ENCODE measurements at places on chromosomes 6 and 20. TPM values are rescaled to one million over a fixed set of nuclear protein-coding genes. Genes with fewer than 3 reads are reported as not detected.

GRCh38 chr20:18390201-18390600 is 76.6 kb downstream of the DZANK1 start:
- H3K4me3 ChIP-seq, result no peak overlapping the region
- no peak for DNase-seq
- no peaks in the 10 kb centered on the region for H3K36me3 ChIP-seq
- H3K27ac ChIP-seq, result no peak overlapping the region
- no peaks in the 10 kb centered on the region for H3K4me1 ChIP-seq
- no peaks in the 10 kb centered on the region for H3K27me3 ChIP-seq

GRCh38 chr6:42460883-42461282 is 9.2 kb upstream of the TRERF1 start:
- H3K27ac ChIP-seq, result no peak overlapping the region
- no peaks in the 10 kb centered on the region for H3K4me1 ChIP-seq
- no peaks in the 10 kb centered on the region for H3K36me3 ChIP-seq
- DNase-seq, result no peak
- no peak overlapping the region for H3K4me3 ChIP-seq
- no peaks in the 10 kb centered on the region for H3K27me3 ChIP-seq

DNA sequence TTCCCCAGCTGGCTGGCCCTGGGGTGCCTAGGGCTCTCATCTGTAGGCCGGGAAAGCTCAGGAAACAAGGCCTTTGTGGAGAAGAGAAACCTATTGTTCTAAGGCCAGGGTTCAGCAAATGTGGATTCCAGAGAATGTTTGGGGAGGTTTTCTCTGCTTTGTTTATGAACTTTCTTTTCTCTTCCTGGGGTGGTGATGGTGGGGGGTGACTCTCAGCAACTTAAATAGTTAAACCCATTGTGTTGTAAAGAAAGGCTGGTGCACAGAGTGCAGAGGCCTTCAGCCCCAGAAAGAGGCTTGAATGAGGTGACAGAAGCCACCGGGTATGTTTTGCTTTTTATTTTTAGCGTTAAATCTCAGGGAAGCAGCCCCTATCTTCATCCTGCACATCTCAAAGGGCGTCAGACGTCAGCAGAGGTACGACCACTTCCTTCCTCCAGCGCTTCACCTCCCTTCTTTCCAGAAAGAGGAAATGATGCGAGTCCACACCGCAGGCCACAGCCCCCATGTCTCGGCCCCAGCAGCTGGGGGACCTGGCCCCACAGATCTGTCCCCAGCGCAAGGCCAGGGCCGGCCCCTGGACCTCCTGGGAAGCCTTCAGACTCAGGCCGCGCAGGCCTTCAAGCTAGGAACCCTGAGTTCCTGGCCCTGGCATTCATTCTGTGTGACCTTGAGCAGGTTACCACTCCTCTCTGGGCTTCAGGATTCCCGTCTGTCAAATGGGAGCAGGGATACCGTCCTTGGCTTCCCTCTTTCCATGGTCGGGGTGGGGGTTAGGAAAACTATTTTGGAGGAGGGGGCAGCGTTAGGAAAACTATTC is 605 bp upstream of the PPP1R16B start:
- DNase-seq, result peak; percentile 92
- no peaks in the 10 kb centered on the region for H3K36me3 ChIP-seq
- no peaks in the 10 kb centered on the region for H3K27me3 ChIP-seq
- peaks cover 44% of the 10 kb centered on the region for H3K4me1 ChIP-seq

RBCK1 gene
- total RNA-seq, result 90.5 TPM

DNA sequence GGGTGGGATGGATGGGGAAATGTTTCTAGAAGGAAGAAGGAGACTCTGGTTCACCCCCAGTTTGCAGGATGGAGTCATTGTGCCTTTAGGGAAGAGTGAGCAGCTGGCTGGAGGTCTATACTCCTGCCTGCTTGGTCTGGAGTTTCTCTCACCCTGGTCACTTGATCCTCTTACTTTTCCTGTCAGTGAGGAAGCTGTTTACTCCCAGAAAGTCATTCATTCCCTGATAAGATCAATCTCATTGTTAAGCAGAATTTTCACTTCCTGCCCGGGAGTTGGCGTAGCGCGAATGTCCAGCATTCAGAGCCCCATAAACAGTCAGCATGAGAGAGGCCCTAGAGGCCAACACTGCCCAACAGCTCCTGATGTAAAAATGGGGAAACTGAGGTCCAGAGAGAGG is 70.4 kb upstream of the SIRPA start:
- DNase-seq, result no peak
- H3K27me3 ChIP-seq, result no peaks in the 10 kb centered on the region
- no peaks in the 10 kb centered on the region for H3K36me3 ChIP-seq
- H3K4me1 ChIP-seq, result no peaks in the 10 kb centered on the region
- H3K4me3 ChIP-seq, result no peak overlapping the region
- no peak overlapping the region for H3K27ac ChIP-seq

DNA sequence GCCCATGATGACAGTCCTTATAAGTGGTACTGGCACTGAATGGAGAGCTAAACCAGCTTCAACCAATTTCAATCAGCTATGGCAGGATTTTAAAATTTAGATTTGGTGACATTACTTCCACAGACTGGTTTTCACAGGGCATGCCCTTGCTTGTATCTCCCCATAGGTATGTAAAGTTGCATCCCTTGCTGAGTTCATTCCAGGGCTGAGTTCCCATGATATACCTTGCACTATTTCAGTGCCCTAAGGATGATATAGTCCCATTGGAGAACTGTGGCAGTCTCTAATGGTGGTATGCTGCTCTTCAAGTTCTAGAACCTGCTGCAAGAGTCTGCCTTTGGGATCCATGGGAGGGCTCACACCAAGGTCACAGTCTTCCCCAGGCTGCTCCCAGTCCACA is 232.7 kb upstream of the MOCS1 start:
- no peaks in the 10 kb centered on the region for H3K4me1 ChIP-seq
- H3K36me3 ChIP-seq, result no peaks in the 10 kb centered on the region
- H3K27me3 ChIP-seq, result no peaks in the 10 kb centered on the region

MTFR2 gene
- total RNA-seq, result 21.7 TPM

GGT7 gene
- total RNA-seq, result 10.0 TPM

- H3K27me3 ChIP-seq, result no peaks in the 10 kb centered on the region
- no peak overlapping the region for H3K27ac ChIP-seq
- H3K4me3 ChIP-seq, result no peak overlapping the region
- H3K36me3 ChIP-seq, result no peaks in the 10 kb centered on the region
- no peaks in the 10 kb centered on the region for H3K4me1 ChIP-seq
These were observed 58.9 kb upstream of the SCP2D1 start for GRCh38 chr20:18754653-18755045.

GRCh38 chr6:89347825-89348224 is 4.7 kb downstream of the UBE2J1 start:
- no peak overlapping the region for H3K27ac ChIP-seq
- H3K4me3 ChIP-seq, result no peak overlapping the region
- H3K4me1 ChIP-seq, result peaks cover 40% of the 10 kb centered on the region
- H3K27me3 ChIP-seq, result no peaks in the 10 kb centered on the region

DNA sequence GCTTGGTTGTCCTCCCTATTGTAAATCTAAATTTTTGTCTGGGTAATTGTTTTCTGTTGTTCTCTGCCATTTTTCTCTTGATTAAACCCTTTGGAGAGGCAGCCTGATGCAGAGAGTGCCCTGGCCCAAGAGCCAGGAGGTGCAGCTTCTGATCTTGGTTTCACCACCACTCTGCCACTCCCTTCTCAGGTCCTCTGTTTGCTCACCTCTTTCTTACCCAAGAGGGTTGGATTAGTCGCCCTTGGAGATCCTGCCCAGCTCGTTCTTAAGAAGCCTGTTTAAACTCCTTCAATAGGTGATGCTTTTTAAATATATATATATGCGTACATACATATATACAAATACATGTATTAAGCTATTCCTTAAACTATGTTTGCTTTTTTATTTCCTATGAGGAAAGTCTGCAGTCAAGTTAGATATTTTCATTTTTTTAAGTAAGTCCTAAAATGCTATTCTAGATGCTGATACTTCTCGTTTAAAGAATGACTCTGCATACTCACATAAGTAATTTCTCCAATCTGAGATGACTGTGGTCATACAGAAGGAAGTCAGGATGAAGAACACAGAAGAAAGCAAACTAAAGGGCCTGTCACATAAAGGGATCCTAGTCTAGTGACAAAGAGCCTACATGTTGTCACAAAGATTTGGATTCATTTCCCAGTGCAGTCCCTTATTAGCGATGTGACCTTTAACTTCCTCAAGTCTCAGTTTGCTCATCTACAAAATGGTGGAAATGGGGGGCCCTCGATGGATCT is 19.9 kb downstream of the TPD52L1 start:
- H3K27me3 ChIP-seq, result no peaks in the 10 kb centered on the region
- no peaks in the 10 kb centered on the region for H3K36me3 ChIP-seq
- no peak overlapping the region for H3K4me3 ChIP-seq
- H3K4me1 ChIP-seq, result no peaks in the 10 kb centered on the region

ESR1 gene
- not detected for total RNA-seq

FHL5 gene
- not detected for total RNA-seq

GRCh38 chr6:158047563-158048323 is 66.1 kb downstream of the SYNJ2 start:
- H3K4me3 ChIP-seq, result no peak overlapping the region
- no peaks in the 10 kb centered on the region for H3K36me3 ChIP-seq
- DNase-seq, result no peak
- no peak overlapping the region for H3K27ac ChIP-seq
- no peaks in the 10 kb centered on the region for H3K27me3 ChIP-seq
- H3K4me1 ChIP-seq, result peaks cover 17% of the 10 kb centered on the region

- peaks cover 15% of the 10 kb centered on the region for H3K4me1 ChIP-seq
- peak; percentile 54 for DNase-seq
- no peak overlapping the region for H3K4me3 ChIP-seq
- H3K36me3 ChIP-seq, result no peaks in the 10 kb centered on the region
- no peaks in the 10 kb centered on the region for H3K27me3 ChIP-seq
- H3K27ac ChIP-seq, result peak overlapping the region; percentile 33
These were observed 13.2 kb upstream of the HMGA1 start for GRCh38 chr6:34223381-34223955.

GRCh38 chr20:58440021-58440767 is 51.2 kb downstream of the VAPB start:
- H3K4me3 ChIP-seq, result no peak overlapping the region
- no peaks in the 10 kb centered on the region for H3K27me3 ChIP-seq
- H3K4me1 ChIP-seq, result no peaks in the 10 kb centered on the region

- no peaks in the 10 kb centered on the region for H3K27me3 ChIP-seq
- no peak overlapping the region for H3K4me3 ChIP-seq
- H3K27ac ChIP-seq, result peak overlapping the region; percentile 45
- no peaks in the 10 kb centered on the region for H3K4me1 ChIP-seq
- no peaks in the 10 kb centered on the region for H3K36me3 ChIP-seq
These were observed 534.7 kb upstream of the JARID2 start for GRCh38 chr6:14711056-14711703.

DNA sequence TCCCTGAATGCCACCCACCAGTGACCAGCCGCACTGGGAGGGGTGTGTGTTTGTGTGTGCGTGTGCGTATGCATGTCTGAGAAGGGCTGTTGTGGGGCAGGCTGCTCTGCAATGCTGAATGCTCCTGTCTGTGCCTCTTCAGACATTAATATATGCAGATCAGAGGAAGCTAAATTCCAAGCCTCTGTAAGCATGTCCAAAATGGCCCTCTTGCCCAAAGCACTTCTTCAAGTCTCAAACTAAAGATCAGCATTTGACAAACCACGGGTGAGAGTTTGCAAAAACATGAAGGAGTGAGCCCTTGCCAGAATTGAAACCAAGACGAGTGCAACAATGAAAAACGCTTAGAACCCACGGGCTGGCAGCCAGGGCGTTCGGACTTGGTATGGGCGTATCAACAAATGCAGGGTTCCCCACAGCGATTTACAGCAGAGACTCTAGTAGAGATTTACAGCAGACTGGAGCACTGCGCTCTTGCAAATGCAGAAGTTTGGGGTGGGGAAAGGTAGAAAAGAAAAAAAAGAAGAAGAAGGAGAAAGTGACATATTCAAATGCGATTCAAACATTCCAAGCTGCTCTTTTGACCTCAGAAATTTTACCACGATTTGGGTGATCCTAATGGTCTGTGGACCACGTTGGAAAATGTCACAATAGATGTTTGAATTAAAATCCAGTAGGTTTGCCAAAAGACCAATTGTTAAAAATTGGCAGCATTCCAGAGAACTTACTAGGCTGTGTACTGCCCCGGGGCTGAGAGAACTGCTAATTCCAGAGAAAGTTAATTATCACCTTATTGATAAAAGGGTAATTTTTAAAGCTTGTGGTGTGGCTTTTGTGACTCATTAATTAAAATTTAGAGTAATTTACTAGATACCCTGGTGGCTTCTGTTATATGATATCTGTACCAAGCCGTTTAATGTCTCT is 3.5 kb downstream of the SCML4 start:
- peak overlapping the region; percentile 68 for H3K4me3 ChIP-seq
- H3K4me1 ChIP-seq, result peaks cover 71% of the 10 kb centered on the region
- peak overlapping the region; percentile 92 for H3K27ac ChIP-seq
- H3K27me3 ChIP-seq, result no peaks in the 10 kb centered on the region
- DNase-seq, result peak; percentile 59

ARMC12 gene
- 0.38 TPM for total RNA-seq

SNX21 gene
- 1.2 TPM for total RNA-seq

- no peaks in the 10 kb centered on the region for H3K4me1 ChIP-seq
- H3K27me3 ChIP-seq, result no peaks in the 10 kb centered on the region
- no peak overlapping the region for H3K27ac ChIP-seq
- no peak overlapping the region for H3K4me3 ChIP-seq
- H3K36me3 ChIP-seq, result no peaks in the 10 kb centered on the region
These were observed 227.2 kb upstream of the ASCC3 start for GRCh38 chr6:101108286-101108685.

DNA sequence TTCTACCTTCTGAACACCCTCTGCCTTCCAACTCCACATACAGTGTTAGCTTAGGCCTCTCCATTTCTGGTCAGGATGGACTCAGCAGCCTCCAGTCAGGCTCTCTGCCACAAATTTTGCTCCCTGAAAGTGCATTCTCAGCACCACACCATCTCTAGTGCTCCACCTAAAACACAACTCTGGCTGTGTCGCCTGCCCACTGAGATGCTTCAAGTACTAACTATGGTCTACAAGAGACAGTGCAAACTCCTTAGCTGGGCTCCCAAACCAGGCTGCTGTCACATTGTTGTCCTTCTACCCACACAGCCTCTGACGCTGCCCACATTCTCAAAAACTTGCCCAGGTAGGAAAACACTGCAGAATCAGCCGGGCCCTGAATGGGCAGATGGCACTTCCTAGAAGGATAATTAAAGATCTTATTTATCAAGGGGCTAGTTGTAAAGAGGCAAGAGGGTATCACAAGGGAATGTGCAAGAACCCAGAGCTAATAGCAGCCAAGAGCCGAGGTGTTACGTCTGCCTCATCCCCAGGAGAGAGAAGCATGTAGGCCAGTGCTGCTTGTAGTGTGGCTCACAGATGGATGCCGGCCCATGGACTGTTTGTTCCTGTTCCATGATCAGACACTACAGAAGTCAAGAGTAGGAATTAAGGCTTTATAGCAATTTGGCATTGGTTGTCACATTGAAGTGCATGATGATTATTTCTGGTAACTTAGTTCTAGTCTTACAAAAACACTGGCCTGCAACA is 189.7 kb downstream of the LRFN2 start:
- DNase-seq, result no peak
- no peak overlapping the region for H3K27ac ChIP-seq
- no peaks in the 10 kb centered on the region for H3K36me3 ChIP-seq
- no peaks in the 10 kb centered on the region for H3K4me1 ChIP-seq
- no peak overlapping the region for H3K4me3 ChIP-seq

- no peak for DNase-seq
- no peaks in the 10 kb centered on the region for H3K36me3 ChIP-seq
- H3K27ac ChIP-seq, result no peak overlapping the region
These were observed 145.0 kb downstream of the RNF144B start for GRCh38 chr6:18532139-18532538.

GRCh38 chr6:41770381-41771057 is 9.2 kb downstream of the FRS3 start:
- peaks cover 4% of the 10 kb centered on the region for H3K4me1 ChIP-seq
- H3K36me3 ChIP-seq, result peaks cover 26% of the 10 kb centered on the region
- no peaks in the 10 kb centered on the region for H3K27me3 ChIP-seq
- H3K4me3 ChIP-seq, result no peak overlapping the region

All from CD8-positive, alpha-beta memory T cell (primary cell).